Activated CD4-positive, alpha-beta memory T cell treated with anti-CD3 and anti-CD28 coated beads for 36 hours (primary cell): ENCODE measurements at places on chromosomes 5 and 9. TPM values are rescaled to one million over a fixed set of nuclear protein-coding genes. Genes with fewer than 3 reads are reported as not detected.

NEK6 gene
- 18.8 TPM for total RNA-seq

SPOCK1 gene
- not detected for total RNA-seq

FAM151B gene
- total RNA-seq, result 0.24 TPM

FIBCD1 gene
- not detected for total RNA-seq

XRCC4 gene
- 15.2 TPM for total RNA-seq

EGFLAM gene
- total RNA-seq, result not detected

RASEF gene
- not detected for total RNA-seq

GRCh38 chr5:65324226-65324625, 157.5 kb downstream of the ADAMTS6 start:
- no peak overlapping the region for H3K27ac ChIP-seq
- no peaks in the 10 kb centered on the region for H3K36me3 ChIP-seq
- H3K4me1 ChIP-seq, result no peaks in the 10 kb centered on the region
- no peaks in the 10 kb centered on the region for H3K27me3 ChIP-seq
- no peak for DNase-seq
- H3K4me3 ChIP-seq, result no peak overlapping the region

GRCh38 chr5:72505016-72505415, 2.2 kb downstream of the ZNF366 start:
- H3K4me3 ChIP-seq, result no peak overlapping the region
- H3K4me1 ChIP-seq, result no peaks in the 10 kb centered on the region
- no peak for DNase-seq
- no peak overlapping the region for H3K27ac ChIP-seq
- peaks cover 6% of the 10 kb centered on the region for H3K27me3 ChIP-seq

- H3K27me3 ChIP-seq, result peaks cover 2% of the 10 kb centered on the region
- no peak for DNase-seq
- H3K36me3 ChIP-seq, result no peaks in the 10 kb centered on the region
- H3K4me3 ChIP-seq, result peak overlapping the region; percentile 97
- no peak overlapping the region for H3K27ac ChIP-seq
Measured at GRCh38 chr9:94031380-94031779, 52.9 kb upstream of the PTPDC1 start.

- no peaks in the 10 kb centered on the region for H3K4me1 ChIP-seq
- DNase-seq, result no peak
- no peak overlapping the region for H3K27ac ChIP-seq
- H3K4me3 ChIP-seq, result no peak overlapping the region
Measured at GRCh38 chr5:78627175-78627574, 21.4 kb downstream of the LHFPL2 start.

DNA sequence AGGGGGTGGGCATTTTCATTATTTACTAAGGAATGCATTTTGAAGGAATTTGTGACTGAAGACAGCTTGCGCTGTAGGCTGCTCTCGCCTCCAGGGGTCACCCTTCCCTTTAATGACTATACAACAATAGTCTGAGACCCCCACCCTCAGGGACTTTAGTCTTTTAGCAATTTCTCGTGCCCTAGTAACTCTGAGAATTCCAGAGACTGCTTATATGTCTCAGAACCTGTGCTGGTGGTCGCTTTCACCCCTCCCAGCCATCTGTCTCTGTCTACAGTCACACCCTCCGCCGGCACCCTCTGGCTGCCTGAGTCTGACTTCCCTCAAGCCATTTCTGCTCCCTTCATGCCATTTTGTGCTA, 671.4 kb downstream of the NR2F1-AS1 start:
- H3K36me3 ChIP-seq, result no peaks in the 10 kb centered on the region
- DNase-seq, result no peak
- no peak overlapping the region for H3K27ac ChIP-seq
- H3K4me1 ChIP-seq, result no peaks in the 10 kb centered on the region
- H3K4me3 ChIP-seq, result no peak overlapping the region

- H3K27me3 ChIP-seq, result no peaks in the 10 kb centered on the region
- no peaks in the 10 kb centered on the region for H3K36me3 ChIP-seq
- no peak overlapping the region for H3K27ac ChIP-seq
- H3K4me3 ChIP-seq, result no peak overlapping the region
Measured at GRCh38 chr5:159655757-159656409, 260.4 kb upstream of the ADRA1B start.

GRCh38 chr5:134289509-134290113, 63.7 kb upstream of the PPP2CA start:
- peaks cover 4% of the 10 kb centered on the region for H3K36me3 ChIP-seq
- peaks cover 2% of the 10 kb centered on the region for H3K4me1 ChIP-seq
- peak; percentile 42 for DNase-seq
- H3K4me3 ChIP-seq, result no peak overlapping the region
- no peak overlapping the region for H3K27ac ChIP-seq

DNA sequence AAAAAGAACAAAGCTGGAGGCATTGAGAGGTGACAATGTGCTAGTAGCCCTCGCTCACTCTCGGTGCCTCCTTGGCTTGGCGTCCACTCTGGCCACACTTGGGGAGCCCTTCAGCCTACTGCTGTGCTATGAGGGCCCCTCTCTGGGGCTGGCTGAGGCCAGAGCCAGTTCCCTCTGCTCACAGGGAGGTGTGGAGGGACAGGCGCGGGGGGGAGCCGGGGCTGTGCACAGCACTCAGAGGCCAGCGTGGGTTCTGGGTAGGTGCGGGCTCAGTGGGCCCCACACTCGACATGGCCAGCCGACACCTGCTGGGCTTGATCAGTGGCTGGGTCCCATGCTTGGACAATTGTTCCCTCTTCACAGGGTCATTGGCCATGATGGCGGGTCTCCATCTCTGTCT, 202.5 kb upstream of the GRAMD2B start:
- H3K27ac ChIP-seq, result no peak overlapping the region
- H3K27me3 ChIP-seq, result no peaks in the 10 kb centered on the region
- no peak for DNase-seq

- H3K4me3 ChIP-seq, result no peak overlapping the region
- no peaks in the 10 kb centered on the region for H3K36me3 ChIP-seq
- H3K27me3 ChIP-seq, result peaks cover 6% of the 10 kb centered on the region
- DNase-seq, result no peak
Measured at GRCh38 chr9:87909310-87910041, 8.3 kb upstream of the SPATA31C1 start.

DNA sequence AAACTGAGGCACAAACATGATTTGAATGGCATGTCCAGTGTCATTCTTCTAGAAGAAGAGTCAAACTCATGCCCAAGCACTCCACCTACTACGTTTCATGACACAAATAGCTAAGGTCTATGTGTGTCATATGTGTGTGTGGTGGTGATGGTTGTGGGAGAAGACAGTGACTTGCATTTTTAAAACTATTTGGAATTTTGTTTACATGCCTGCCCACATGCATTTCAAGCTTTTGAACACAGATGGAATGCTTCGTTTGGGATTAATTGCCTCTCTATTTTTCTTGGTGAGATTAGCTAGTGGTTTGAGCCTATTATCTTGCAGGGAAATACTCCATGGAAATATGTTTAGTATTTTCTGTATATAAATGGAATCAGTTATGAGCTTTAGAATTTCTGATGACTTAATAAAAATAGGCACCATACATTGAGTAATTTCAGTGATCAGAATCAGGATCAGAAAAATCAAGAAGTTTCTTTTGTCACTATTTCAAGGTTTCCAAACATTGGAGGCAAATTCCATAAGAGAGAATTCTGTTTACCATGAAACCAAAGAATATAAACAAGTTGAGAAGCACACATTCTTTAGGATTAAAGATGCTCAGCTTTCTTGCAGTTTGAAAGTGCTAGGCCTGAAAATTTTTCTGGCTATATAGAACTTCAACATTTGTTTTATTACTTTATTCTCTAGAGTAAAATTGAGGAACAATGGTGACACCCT, 260.3 kb upstream of the SEMA6A start:
- H3K36me3 ChIP-seq, result no peaks in the 10 kb centered on the region
- H3K4me3 ChIP-seq, result no peak overlapping the region
- no peak overlapping the region for H3K27ac ChIP-seq
- no peaks in the 10 kb centered on the region for H3K4me1 ChIP-seq
- no peak for DNase-seq

DNA sequence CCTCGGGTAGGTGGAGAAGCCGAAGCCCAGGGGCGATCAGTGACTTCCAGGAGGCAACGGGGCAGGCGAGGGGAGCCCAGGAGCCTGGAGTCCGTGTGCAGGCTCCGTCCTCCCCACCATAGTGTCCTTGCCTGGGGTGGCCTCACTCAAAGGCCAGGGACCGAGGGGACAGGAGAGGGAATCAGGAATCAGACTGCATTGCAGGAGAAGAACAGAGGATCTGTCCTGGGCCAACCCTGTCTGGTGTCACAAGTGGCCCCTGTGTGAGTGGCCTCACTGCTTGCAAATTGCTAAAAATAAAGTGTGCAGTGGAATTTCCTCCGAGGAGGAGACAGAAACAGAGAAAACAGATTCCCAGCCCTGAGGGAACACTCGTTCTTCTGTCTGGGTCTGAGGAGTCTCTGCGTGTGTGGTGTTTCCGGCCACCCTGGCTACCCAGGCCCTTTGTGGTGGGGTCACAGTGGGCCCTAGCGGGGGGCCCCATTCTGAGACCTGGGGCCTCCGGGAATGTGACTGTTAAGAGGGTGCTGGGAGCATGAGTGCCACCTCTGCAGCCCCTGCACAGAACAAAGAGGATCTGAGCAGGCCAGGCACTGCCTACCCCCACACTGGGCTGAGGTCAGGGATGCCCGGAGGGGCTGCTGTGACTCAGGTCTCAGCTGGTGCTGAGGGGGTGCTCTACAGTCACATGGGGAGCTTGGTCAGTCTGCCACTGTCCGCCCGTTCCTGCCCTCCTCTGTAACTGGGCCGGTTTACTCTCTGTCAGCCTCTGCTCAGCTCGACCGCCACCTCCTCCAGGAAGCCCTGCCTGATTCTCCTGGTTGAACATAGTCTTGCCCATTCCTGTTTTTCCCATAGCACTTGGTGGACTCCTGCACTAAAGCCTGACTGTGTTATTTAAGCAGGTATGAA, 7.4 kb downstream of the TRAF1 start:
- H3K27me3 ChIP-seq, result no peaks in the 10 kb centered on the region
- H3K4me1 ChIP-seq, result peaks cover 69% of the 10 kb centered on the region
- peaks cover 88% of the 10 kb centered on the region for H3K36me3 ChIP-seq
- peak overlapping the region; percentile 80 for H3K4me3 ChIP-seq
- H3K27ac ChIP-seq, result peak overlapping the region; percentile 97
- no peak for DNase-seq

DNA sequence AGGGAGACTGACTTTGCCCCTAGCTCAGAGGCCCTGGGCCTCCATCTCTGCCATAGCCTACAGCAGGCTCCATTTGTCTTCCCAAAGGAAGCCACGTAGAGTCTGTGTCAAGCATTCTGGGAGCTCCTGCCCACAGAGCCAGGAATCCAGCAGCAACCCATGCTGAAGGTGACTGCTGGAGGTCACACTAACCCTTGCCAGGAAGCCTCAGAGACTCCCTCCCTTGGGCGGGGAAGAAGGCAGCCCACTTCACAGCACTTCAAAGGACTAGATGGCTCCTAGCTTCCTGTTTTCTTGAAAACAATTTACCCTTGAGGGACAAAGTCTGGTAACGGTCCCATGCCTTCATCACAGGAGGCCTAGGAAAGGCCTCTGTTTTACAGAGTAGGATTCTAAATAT, 1.7 kb downstream of the CKMT2 start:
- peaks cover 17% of the 10 kb centered on the region for H3K4me1 ChIP-seq
- no peaks in the 10 kb centered on the region for H3K27me3 ChIP-seq
- no peak overlapping the region for H3K4me3 ChIP-seq
